ENCODE measurements at places on chromosomes 2 and 18.

DNA sequence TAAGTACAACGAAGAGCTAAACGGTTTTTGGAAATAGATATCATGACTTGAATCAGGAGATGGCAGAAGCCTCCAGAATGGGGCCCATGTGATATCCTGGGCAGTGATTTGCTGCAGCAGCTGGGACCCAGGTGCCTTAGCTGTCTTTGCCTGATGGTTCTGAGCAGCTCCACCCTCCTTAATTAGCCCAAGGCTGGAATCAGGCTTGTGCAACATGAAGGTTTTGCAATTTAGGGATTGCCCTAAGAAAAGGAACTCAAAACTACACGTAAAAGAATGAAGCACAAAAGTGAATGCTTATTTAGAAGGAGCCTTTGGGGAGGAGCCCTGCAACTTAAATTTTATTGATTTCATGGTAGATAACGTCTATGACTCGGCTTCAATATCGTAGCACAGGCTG, 17.3 kb upstream of the CNDP2 start:
- DNase-seq = no peak

GRCh38 chr2:15943378-15944280, 3.3 kb downstream of the MYCN start:
- no peak for DNase-seq

- no peak for DNase-seq
These were observed 111.4 kb downstream of the METTL4 start for GRCh38 chr18:2459886-2460285.

GRCh38 chr18:8960740-8961657, 141.5 kb upstream of the NDUFV2 start:
- DNase-seq = no peak

- no peak for DNase-seq
These were observed 65.4 kb downstream of the LRRFIP1 start for GRCh38 chr2:237692601-237693290.

DNA sequence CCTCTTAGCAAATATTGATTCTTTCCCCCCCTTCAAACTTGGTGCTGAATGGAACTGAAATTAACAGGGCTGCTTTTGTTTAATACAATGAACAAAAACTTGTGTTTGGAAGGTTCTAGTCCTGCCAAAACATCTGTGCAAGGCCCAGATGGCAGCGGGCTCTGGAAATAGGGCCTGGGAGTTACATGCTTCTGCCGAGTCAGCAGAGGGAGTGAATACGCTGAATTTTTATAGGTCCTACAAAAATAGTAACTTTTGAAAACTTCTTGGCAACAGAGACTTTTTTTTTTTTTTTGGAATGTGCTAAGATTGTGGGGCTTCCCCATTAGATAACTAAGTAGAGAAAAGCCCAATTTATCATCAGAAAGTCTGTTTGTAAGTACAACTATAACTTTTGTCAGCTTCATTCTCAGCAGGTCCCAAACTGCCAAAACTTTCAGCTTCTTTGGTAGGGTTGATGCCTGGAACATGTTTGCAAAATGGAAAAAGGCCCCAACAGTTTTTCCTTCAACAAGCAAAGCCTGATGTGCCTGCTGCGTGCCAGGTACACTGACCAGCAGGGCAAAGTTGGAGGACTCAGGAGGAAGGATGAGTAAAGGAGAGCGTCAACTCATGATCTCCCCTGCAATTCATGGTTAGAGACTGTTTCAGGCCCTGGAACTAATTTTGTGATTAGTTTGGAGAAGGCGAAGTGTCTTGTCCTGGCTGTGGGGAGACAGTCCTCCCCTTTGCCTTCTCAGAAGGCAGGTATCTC, 45.1 kb upstream of the HDAC4 start:
- no peak for DNase-seq

GRCh38 chr2:30259827-30260679, 28.7 kb downstream of the LBH start:
- DNase-seq = no peak
